GM19239 (cell line): ENCODE measurements at places on chromosomes 5 and 9.

DNA sequence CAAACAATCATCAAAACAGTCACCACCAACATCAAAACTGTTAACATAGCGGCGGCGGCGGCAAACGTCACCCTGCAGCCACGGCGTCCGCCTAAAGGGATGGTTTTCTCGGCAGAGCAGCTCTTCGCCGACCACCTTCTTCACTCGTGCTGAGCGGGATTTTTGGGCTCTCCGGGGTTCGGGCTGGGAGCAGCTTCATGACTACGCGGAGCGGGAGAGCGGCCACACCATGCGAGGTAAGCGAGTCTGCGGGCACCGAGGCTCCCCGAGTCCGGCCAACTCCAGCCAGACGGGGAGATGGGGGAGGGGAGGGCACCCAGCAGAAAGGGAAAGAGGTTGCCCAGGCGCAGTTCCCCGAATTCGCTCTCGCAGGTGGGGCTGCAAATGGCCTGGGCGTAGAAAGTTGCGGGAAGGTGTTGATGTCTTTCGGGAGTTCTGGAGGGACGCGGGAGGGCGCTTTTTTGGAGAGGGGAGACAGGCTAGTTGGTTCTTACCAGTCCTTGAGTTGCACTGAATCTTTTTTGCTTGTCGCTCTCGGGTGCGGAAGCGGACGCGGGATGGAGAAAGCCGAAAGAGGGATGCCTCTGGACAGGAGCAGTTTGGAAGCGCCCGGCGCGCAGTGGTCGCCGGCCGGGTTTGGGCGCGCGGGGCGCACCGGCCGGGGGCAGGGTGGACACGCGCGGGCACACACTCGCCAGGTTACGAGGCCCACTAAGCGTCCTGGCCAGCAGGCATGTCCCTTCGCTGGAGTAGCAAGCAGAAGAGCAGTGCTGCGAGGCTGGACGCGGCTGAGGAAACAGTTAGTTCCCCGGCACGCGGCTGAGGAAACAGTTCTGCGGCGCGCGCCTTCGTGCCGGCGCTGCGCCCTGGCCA, 849 bp downstream of the RORB start:
- DNase-seq, result no peak

DNA sequence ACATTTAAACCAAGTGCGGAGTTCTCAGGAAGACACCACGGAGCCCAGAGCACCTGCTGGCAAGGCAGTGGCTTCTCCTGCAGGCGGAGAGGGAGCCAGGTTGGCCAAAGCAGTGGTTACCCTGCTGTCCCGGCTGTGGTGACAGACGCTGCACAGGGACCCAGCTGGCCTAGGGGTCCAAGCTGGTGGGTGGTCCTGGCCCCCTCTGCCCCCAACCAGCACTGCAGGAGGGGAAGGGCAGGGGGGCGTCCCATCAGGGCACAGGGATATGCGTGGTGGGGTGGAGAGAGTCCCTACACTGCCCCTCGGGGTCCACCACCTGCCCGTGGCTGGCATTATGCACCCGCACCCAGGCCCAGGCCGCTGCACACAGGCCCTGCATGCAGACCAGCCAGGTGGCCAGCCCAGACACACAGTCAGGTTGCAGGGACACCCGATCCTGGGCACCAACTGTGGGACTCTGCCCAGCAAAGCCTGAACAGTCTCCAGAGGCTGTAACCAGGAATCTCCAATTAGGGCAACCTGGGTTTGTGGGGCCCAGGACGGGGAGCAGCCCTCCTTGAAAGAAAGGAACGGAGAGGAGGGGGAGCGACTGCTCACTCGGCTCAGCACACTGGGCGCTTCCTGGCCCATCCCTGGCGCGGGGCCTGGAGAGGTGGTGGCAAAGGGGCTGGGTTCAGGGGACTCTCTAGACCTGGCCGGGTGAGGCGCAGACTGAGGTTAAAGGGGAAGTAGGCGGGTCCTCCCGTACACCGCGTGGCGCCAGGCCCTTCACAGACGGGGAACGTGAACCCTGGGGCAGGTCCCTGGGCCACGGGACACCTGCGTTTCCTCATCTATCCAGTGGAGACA, 46.3 kb downstream of the NACC2 start:
- DNase-seq, result no peak

GRCh38 chr9:84796404-84796803, 126.9 kb downstream of the NTRK2 start:
- no peak for DNase-seq

DNA sequence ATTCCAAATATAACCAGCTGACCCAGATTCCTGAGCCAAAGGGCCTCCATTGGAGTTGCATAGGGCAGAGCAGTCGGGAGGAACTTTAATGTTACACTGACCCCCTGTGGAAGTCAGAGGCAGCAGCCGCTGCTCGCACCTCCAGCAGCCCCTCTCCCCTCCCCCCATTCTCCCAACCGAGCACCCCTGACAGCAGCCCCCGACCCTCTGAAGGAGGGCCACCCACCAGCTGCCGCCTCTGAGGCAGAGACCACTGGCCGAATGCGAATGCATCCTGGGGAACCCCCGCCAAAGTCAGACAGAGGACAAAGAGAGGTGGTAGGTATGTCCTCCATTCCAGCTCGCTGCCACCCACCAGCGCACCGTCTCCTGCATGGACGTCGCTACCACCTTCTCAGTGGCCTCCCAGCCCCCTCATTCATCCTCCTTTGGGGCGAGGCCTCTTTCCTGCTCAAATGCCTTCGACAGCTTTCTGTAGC, 231.0 kb downstream of the CDK5RAP2 start:
- DNase-seq, result peak; percentile 34

DNA sequence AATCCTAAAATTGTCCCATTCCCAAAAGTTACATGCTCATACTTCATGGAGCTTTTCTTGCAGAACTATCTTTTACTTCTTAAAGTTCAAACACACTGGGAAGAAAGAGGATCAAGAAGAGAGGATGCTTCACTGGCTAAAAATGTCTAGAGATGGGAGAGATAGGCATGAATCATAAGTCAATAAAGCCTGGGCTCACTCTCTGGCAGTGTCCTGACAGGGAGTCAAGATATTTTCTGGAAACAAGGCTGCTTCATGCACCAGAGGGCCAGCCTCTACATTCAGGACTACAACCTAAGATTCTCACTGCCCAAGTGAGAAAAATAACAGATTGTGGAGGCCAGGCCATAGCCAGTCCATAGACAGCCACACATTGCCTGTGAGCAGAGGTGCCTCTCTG, 1358.4 kb downstream of the EFNA5 start:
- DNase-seq, result no peak

DNA sequence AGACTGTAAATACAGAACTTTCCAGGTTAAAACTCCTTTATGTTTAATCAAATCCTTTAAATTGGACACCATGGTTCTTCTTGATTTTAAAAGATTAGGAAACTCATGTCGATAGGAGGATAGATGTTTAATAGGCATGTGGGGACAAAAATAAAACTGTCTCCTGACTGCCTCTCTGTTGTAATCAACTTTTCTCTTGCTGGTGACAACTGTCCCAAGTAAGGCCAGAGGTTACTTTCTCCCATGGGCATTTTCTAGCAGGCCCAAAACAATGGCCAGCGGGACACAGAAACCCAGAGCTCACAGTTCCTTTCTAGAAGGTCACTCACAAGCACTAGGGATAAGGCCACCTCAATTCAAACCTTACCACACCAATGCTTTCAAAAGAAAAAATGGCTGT, 14.5 kb downstream of the SLC36A2 start:
- DNase-seq, result no peak

- no peak for DNase-seq
These were observed 116.3 kb downstream of the COL23A1 start for GRCh38 chr5:178473854-178474253.

- DNase-seq, result no peak
These were observed 87.0 kb upstream of the BOD1 start for GRCh38 chr5:173703466-173703865.

GRCh38 chr5:126801992-126802294, 25.0 kb downstream of the LMNB1 start:
- no peak for DNase-seq

DNA sequence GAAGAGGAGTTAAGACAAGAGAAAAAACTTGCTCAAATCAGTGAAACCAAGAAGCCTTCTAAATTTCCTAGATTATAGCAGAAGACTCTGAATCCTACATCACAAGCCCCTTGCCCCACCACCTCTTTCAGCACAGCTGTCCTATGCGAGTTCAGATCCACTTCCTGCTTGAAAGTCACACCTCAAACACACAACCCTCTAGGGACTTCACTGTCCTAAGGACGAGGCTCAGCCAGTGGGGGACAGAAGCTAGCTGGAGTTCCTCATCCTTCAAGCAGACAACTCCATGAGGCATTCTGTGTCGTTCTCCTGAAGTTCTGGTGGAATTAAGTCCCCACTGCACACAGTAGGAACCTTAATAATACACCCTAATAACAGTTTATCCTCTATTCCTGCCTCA, 44.3 kb downstream of the NRG2 start:
- DNase-seq, result no peak

DNA sequence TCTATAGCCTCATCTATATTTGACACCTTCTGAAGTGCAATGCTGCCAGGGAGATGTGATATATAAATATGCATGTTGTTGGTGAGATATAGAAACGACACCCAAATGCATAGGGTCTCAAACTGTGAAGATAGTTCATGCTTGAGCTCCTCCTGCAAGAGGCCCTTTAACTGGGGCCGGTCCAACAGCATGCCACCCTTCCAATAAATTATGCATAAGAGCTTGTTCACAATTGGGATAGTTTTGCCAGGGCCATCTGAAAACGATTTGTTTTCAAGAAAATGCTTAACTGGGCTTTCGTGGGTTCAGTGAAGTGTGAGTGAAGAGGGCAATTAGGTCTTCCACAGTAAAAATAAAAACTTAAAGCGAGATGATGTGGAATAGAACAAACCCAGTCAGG, 424.2 kb upstream of the WWC1 start:
- no peak for DNase-seq

DNA sequence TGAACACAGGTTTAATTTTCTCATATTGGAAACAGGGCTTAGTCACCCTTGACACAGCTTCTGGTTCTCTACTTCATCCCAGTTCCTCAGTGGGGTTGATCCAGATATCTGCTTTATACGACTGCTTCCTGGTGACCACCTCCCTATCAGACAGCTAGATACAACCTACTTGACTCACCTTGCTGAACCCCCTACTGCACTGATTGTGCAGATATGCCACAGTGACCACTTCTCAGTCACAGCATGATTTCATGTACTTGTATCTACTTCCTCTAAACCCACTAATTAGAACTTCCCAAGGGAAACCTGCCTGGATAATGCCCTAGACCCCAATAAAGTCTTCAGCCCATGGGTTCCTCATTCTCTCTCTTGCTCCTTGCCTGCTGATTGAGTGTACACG, 18.4 kb upstream of the RFK start:
- no peak for DNase-seq

- DNase-seq, result no peak
These were observed 65.9 kb downstream of the HABP4 start for GRCh38 chr9:96515621-96516470.

DNA sequence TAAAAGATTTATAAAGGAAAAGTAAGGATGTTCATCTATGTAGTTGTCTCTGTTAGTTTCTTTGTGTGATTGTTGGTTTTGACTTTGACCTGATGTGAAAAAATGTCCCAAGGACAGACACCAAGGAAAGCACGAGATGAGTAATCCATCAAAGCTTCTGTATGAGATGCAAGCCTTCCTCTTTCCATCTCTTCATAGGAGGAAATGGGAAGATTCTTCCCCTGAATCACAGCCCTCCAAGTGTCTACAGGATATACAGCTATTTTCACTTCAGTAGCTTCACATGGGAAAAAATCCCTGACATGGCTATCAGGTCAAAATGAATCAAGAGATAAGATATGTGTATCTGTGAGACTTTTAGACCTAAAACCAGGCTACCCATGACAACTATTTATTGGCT, 29.0 kb upstream of the CEMIP2 start:
- no peak for DNase-seq

DNA sequence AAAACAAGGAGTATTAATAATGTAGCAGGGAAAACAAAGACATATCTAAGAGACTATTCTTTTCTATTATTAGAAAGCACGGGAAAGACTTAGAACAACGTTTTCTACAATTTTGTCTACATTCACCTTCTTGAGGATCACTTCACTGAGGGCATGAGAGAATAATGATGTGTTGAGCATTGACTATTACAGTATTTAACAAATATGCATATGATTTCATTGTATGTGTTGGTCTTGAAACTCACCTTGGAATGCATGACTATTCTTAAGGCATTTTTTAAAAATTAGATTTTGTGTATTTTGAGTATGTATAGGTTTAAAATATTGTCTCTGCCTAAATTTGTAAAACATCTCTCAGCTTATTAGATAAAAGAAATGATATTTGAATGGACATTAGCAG, 1.2 kb downstream of the FSD1L start:
- DNase-seq, result no peak

DNA sequence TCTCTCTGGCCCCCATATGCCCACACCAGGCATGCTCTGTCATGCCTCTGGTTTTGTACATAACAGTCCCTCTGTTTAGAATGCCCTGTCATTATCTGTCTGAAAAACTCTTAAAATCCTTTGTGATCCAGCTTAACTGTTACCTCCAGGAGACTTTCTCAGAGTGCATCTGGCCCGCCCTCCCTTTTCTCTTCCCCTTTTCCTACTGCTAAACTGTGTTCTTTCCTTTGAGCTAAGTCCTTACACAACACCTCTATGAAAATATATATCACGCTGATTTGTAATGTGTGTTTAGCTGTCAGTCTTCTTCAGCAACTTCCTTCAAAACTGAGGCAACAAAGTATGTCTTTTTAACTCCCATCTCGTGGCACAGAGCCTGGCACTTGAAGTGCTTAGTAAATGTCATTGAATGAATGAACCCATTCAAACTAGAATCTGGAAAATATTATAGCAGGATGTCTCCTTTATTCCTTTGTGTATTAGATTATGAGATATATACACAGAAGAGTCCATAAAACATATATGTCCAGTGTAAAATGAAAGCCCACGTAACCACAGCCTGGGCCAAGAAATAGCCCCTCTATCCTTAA, 166.2 kb upstream of the KLF9 start:
- no peak for DNase-seq

GRCh38 chr9:1473956-1474634, 423.9 kb downstream of the DMRT2 start:
- no peak for DNase-seq

DNA sequence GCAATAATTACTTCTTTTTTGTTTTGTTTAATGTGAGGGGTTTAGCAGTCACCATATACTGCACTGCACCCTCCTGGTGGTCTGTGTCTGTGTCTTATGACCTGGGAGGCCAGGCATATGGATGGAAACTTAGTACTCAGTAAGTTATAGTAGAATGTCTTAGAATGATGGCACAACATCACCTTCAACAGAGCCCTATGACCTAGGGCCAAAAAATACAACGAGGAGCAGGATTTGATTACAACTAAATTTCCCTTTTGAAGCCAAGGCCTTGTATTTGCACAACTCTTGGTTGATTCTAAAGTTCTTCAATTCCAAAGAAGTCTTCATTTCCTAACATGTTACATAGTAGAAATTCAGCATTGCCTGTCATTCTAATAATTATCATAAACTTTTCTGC, 422.1 kb upstream of the PIK3R1 start:
- DNase-seq, result no peak

GRCh38 chr5:175861337-175862130, 9.8 kb upstream of the CPLX2 start:
- DNase-seq, result peak; percentile 30
